ENCODE measurements at places on chromosomes 7 and 10. TPM values are rescaled to one million over a fixed set of nuclear protein-coding genes. Genes with fewer than 3 reads are reported as not detected.

Gene VWC2
- total RNA-seq, result 9.3 TPM

DNA sequence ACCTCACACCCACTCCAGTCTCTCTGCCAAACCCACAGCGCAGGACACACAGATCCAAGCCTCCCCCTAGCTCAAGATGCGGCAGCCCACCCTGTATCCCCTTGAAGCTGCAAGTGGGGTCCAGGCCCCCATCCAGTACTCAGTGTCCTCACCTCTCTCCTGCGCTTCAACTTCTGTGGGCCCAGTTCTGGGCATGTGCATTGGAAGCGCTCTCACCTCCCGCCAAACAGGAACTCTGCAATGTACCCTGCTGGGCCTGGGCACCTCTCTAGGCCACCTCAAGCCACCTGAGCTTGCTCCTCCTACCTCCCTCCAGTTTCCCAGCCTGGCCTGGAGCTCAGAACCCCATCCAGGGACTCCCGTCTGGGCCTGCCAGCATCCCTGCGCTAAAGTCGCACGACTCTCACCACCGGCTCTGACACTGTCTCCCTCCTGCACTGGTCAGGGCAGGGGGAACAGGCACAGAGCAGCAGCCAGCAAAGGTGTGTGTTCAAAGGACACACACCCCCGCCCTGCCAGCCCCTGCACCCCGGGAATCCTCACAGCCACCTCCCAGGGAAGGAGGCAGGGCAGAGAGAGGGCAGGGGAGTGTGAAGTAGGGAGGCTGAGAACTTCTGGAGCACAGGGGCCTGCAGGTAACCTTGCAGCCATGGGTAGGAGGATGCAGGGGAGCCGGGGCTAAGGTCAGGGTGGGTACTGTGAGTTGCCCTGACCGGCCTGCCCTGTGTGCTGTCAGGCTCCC is 51.7 kb upstream of the MSMB start:
- DNase-seq, result no peak

GRCh38 chr10:132138596-132138995 is 48.2 kb upstream of the DPYSL4 start:
- no peak for DNase-seq

GRCh38 chr7:100765250-100765649 is 31.9 kb downstream of the ZAN start:
- DNase-seq, result no peak

DNA sequence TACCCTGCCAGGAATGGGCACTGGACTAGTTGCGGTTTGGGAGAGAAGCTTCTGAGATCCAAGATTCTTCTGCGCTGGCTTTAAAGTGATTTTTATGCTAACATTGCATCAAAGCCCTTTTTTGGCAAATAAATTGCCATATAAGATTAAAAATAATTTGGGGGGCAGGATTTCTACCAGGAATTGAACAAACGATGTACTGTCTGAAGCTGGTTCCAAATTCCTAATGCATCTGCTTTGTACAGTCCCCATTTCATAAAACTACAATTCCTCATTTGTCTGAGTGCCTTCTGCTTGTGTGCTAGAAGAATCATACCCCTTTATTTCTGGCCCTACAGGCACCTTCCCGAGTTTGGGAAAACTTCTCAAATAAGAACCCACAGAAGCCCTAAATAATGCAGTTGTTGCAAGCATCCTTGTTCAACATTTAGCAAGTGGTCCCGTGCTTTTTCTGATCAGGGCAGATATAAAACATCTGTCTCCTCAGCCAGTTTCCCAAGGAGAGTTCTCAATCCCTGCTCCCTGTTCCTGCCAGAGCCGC is 349.7 kb downstream of the PTEN start:
- no peak for DNase-seq

- DNase-seq, result no peak
These were observed 38.3 kb downstream of the AKR1B1 start for GRCh38 chr7:134420424-134421125.
